GM13976 (cell line): ENCODE measurements at places on chromosomes 5 and 9.

- no peak for DNase-seq
These were observed 86.4 kb downstream of the MED10 start for GRCh38 chr5:6291961-6292360.

DNA sequence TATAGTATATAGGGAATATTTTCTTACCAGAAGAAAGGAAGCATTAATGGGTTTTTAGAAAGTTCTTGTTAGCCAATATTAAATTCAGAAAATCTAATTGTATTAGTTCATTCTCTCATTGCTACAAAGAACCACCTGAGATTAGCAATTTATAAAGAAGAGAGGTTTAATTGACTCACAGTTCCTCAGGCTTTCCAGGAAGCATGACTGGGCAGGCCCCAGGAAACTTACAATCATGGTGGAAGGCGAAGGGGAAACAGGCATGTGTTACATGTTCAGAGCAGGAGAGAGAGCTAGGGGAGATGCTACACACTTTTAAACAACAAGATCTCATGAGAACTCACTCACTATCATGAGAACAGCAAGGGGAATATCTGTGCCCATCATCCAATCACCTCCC is 304.0 kb upstream of the CDH12 start:
- no peak for DNase-seq

- DNase-seq, result no peak
These were observed 65.3 kb downstream of the ICE1 start for GRCh38 chr5:5487585-5488360.

DNA sequence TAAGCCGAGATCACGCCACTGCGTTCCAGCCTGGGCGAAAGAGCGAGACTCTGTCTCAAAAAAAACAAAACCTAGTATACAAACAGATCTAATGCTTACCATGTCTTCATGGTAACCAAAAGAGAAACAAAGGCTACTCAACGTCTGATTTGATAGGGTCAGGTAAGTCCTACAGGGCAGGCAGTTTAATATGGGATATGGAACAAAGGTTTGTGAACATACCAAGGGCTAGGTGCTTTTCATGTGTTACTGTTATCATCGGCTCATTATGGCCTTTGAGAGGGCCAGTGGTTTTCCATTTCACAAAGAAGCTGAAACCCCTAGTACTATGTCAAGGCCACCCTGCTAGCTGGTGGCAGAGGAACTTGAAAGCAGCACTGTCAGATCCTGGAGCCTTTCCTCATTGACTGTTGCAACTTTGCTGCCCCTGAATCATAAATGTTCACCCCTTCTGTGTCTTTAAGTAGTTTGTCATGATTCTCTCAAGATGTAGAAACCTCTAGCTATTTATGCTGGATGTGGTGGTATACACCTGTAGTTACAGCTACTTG is 5.1 kb downstream of the IQGAP2 start:
- DNase-seq, result no peak

DNA sequence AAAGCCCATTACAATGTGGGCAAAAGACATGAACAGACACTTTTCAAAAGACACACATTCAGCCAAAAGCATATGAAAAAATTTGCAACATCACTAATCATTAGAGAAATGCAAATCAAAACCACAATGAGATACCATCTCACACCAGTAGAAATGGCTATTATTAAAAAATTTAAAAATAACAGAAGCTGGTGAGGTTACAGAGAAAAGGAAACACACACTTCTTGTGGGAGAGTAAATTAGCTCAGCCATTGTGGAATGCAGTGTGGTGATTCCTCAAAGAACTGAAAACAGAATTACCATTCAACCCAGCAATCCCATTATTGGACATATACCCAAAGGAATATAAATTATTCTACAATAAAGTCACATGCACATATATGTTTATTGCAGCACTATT is 585.2 kb upstream of the TUSC1 start:
- no peak for DNase-seq

GRCh38 chr5:174177531-174177930 is 132.0 kb downstream of the NSG2 start:
- DNase-seq, result no peak

DNA sequence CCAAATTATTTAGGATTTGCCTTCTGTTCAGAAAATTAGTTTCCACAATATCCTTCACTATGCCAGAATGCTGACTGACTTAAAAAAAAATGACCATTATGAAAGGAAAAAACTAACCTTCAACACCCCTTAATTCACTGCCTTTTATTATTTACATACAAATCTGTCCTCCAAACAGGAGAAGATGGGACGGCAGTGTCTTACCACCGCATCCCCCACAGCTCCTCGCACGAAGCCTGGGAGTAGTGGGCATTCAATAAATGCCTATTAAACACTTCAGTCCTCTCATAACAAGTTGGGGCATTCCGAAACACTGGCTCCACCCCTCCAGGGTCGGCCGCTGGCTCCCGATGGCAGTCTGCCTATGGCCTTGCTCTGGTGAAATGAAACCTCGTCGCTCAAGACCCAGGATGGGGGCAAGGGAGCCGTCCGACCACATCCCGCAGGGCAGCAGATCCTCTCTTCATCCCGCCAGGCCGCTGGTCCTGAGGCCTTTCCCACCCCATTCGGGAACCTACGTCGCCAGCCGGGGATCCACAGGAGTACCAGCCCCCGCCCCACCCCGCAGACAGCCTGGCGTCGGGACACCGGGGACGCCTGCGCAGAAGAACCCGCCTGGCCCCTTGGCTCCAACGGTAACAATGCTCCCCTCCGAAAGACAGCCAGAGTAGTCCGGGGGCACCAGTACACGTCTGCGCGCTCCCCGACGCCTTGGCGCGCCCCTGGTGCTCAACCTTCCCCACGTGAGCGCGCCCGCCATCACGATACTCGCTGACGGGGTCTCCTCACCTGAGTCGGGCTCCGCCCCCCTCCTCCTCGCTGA is 613 bp downstream of the ZBTB5 start:
- peak; percentile 56 for DNase-seq

GRCh38 chr5:108295578-108296368 is 86.1 kb downstream of the FBXL17 start:
- DNase-seq, result no peak

- DNase-seq, result no peak
These were observed 27.1 kb upstream of the GAS1 start for GRCh38 chr9:86974421-86974820.

DNA sequence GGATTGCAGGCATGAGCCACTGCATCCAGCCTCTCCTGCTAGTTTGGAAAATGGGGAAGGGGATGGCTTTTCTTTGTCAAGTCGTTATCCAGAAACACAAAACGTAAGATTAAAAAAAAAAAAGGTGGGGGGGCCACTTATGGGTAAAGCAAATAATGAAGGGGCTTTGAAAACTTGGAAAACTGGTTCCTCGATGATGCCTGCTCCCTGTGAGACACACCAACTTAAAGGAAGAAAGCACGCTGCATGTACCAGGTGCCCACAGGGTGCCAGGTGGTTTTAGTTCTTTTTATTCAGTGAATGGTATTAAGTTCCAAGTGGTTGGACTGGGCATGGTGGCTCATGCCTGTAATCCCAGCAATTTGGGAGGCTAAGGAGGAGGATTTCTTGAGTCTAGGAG is 170.1 kb downstream of the GOLPH3 start:
- no peak for DNase-seq

DNA sequence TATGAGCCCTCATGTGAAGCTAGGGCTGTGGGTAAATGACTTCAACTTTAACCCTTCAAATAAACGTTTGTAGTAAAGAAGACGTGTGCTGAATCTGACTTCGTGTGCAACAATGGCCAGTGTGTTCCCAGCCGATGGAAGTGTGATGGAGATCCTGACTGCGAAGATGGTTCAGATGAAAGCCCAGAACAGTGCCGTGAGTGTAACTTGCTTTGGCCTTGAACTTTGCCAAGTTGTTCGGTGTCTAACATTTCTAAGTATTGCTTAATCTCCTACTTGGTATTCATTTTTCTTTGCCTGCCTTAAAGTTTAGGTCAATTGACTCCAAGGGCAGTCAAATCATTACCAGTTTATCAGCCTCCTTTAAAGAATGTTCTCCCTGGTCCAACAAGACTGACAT is 18.2 kb downstream of the VLDLR start:
- DNase-seq, result no peak

DNA sequence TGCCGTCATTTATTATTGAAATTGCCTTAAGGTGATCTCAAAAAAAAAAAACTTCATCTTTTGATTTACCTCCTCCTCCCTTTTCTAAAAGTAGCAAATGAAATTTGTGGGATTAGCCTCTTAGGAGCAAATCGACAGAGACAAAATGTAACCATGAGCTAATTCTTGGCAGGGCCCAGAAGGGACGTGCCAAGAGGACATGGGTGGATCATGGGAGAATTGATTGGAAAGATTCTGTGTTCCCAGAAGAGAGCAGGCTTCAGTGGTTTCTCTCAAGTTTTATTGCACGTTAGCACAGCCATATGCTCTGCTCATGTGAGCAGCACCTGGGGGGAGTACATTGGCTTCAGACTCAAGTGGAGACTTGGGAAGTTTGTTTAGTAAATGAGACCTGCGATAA is 394.6 kb downstream of the ELAVL2 start:
- no peak for DNase-seq

DNA sequence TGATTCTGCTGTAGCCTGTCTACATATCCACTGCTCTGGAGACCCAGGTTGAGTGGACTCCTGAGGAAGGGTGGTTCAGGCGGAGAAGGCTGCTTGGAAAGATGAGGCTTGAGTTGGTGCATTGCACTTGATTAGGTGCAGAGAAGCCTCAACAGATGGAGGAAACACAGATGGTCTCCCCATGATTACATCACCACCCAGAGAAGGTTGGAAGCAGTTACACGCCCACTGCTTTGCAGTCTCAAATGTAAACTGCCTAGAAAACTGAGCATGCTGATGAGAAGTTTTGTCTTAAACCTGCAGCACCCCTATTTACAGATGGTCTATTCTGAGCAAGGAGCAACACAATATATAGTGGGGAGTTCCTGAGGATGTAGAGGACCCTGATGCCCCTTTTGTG is 266.6 kb downstream of the PIK3R1 start:
- DNase-seq, result no peak

- peak; percentile 32 for DNase-seq
These were observed 623 bp upstream of the TRIM36 start for GRCh38 chr5:115170134-115170928.

- no peak for DNase-seq
These were observed 4.6 kb downstream of the CDKN2A start for GRCh38 chr9:21989440-21990189.

GRCh38 chr5:73946919-73947602 is 321.1 kb downstream of the ARHGEF28 start:
- DNase-seq, result no peak

DNA sequence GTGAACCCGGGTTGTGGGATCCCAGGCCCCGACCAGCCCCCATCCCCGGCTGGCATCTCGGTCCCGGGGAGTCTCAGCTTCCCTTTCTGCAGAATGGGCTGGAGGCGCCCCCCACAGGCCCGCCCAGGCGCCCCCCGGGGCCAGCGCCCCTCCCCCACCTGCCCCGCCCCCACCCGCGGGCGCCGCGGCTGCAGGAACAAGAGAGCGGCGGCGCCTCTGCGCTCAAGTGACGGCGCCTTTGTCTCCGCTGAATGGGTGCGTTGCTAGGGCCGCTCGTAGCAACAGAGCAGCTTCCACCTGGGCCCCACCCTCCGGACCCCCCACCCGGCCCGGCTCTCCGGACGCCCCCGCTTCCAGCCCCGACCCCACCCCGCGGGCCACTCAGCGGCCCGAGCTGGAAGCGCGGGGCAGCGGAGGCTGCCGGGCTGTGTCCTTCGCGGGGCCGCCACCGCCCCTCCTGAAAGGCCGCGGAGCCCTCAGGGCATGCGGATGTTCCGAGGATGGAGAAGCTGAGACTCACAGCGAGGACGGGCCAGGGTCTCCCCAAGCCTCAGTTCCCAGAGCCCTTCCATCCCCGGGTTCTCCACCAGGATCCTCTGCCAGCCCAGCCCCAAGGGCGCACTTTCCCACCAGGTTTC is 27.5 kb downstream of the ADGRD2 start:
- no peak for DNase-seq

GRCh38 chr9:79301085-79301484 is 270.7 kb upstream of the TLE4 start:
- DNase-seq, result no peak

DNA sequence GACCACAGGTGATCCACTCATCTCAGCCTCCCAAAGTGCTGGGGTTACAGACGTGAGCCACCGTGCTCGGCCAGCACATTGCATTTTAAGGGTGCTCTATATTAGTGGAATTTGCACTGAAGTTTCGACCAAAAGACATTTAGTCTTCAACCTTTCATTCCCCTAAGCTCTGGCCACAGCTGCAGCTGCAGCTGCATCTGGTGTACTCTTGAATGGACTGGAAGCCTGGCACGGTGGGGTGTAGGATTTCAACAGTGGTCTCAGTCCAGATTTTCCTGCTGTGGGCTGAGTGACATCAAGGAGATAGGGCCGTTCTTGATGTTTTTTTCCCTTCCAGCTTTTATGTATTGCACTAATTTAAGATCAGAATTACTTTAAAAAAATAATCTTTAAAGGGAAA is 255.2 kb downstream of the PDZD2 start:
- DNase-seq, result no peak

- DNase-seq, result peak; percentile 81
These were observed 23.1 kb upstream of the SPTLC1 start for GRCh38 chr9:92138157-92138959.

DNA sequence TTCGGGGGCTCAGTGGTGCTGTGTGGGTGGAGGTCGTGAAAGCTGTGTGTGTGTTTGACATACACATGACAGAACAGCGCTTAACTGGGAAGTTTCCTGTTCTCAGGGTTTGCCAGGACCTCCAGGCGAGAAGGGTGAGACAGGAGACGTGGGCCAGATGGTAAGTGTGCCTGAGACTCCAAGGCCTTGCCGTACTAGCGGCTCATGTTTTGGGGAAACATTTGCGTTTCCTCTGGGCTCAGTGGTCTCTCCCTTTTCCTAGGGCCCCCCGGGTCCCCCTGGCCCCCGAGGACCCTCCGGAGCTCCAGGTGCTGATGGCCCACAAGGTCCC is 68.3 kb upstream of the FCN2 start:
- DNase-seq, result no peak

GRCh38 chr9:128020692-128021091 is 39.9 kb upstream of the EEIG1 start:
- DNase-seq, result no peak

GRCh38 chr9:127122176-127123063 is at the start of gene ANGPTL2:
ANGPTL2 (minus strand) TSS chr9:127122635; CDS start chr9:127108731, 13,904 bp downstream.
- DNase-seq, result peak; percentile 71

- DNase-seq, result no peak
These were observed 2030.4 kb downstream of the EFNA5 start for GRCh38 chr5:105640328-105640727.

DNA sequence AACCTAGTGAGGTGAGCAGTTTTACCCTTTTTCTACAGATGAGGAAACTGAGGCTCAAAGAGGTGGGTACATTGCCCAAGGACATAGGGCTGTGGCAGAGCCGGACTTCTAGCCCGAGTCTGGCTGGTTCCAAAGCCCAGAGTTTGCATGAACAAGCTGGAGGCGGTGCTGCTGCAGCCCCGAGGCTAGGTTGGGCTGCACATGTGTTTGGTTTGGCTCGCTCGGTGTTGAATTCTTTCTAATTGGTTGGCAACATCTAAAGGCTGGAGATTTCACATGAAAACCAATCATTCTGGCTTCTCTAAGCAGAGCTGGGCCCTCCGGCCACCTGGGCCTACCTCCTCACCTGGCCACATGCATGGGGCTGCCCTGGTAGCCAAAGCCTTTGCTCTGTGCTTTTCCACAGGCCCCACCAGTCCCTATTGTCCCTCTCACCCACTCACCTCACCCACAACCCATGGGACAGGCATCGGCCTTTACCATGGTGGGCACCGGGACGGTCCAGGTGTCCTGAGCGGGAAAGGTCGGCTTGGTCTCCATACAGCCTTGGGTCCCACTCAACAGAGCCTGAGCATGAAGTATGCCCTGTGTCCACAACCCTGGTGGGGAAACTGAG is 262.3 kb downstream of the NSG2 start:
- no peak for DNase-seq
